ENCODE measurements at places on chromosomes 7 and 10.

DNA sequence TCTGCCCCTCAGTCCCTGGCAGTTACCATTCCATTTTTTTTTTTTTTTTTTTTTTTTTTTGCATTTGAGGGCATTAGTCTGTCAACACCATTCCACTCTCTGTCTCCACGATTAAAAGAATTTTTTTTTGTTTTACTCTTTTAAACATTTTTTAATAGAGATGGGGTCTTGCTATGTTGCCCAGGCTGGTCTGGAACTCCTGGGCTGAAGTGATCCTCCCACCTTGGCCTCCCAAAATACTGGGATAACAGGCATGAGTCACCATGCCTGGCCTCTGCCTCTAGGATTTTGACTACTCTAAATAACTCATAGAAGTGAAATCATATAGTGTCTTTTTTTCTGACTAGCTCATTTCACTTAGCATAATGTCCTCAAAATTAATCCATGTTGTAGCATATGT, 16.5 kb upstream of the CLDN3 start:
- no peak for DNase-seq

- no peak for DNase-seq
Measured at GRCh38 chr10:116728526-116729096, 13.8 kb downstream of the HSPA12A start.

- no peak for DNase-seq
Measured at GRCh38 chr10:106992055-106992454, 172.5 kb downstream of the SORCS1 start.

DNA sequence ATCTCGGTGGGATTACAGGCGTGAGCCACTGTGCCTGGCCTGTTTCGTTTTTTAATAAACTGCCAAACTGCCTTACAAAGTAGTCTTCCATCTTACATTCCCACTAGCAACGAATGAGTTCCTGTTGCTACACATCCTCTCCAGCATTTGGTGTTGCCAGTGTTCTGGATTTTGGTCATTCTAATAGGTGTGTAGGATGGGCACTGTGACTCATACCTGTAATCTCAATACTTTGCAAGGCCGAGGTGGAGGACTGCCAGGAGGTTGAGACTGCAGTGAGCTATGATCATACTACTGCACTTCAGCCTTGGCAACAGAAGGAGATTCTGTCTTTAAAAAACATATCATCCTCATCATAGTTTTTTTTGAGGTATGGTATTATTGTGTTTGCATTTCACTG, 21.4 kb upstream of the RSBN1L start:
- DNase-seq: no peak

GRCh38 chr10:89537364-89537763, 2.0 kb upstream of the SLC16A12 start:
- no peak for DNase-seq

DNA sequence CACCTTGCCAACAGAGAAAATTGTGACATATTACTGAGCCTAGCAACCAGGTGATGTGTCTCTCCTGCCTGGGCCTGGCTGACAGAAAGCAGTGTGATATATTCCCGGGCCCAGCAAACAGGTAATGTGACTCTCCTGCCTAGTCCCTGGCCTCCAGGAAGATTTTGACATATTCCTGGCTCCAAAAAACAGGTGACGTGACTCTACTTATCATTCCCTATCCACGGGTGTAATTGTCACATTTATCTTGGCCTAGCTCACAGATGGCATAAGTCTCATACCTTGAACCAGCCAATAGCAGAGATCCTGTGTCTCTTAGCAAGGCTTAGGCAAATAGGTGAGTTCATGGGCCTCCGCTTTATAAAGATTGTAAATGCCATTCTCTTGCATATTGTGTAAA, 49.6 kb upstream of the ZNF680 start:
- no peak for DNase-seq

- no peak for DNase-seq
Measured at GRCh38 chr10:66167816-66168215, 758.0 kb upstream of the LRRTM3 start.

DNA sequence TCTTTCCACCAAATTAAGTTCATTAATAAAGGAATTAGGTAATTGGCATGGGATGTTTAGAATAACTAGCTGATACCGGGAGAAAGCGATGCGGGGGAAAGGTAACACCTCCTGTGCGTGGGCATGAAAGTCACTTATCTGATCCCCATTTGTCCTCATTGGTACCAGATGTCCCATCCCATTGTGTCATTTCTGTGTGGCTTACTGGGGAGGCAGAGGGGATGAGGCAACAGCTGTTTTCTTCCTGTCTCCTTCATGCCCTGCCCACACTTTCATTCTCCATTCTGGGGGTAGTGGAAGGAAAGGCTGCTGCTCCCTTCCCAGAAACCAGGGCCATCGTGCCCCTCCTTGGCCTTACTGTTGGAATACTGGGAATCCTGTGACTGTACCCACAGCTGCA, 27.1 kb downstream of the EEPD1 start:
- DNase-seq: no peak

- DNase-seq: no peak
Measured at GRCh38 chr7:65746398-65746669, 126.5 kb upstream of the VKORC1L1 start.

DNA sequence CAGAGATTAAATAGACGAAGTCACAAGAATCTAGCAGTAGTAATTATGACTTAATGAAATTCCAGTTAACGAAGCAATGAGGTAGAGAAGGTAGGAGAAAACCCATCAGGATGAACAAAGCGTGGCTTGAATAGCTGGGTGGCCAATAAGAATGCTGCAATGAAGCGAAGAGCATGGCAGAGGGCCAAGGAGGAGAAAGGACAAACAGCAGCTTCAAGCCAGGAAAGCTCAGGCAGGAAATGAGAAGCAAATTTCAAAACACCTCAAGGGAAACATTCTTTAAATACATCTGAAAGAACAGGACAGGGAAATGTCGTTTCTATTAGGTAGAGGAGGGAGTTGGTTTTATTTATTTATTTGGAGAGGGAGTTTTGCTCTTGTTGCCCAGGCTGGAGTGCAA, 122.5 kb downstream of the KIAA1217 start:
- no peak for DNase-seq

DNA sequence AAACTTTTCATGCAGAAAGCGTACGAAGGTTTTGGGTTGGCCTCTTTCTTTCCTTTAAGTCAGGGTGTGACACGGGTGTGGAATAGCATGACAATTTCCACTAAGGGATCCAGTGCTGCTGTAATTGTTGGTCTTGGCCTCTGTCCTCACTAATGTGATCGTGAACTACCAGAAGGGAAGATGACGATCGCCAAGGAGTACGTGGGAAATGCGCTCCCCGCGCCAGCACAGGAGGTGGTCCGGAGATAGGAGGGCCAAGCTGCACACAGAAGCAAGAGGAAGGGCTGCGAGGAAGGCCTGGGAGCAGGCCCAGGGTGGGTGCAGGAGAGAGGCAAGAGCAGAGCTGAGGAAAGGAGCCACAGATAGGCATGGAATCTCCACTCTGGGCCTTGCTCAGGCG, 79.7 kb upstream of the PODXL start:
- DNase-seq: no peak

GRCh38 chr7:47804767-47805545, 143.3 kb downstream of the PKD1L1 start:
- DNase-seq: no peak

- DNase-seq: no peak
Measured at GRCh38 chr7:118372530-118372929, 148.0 kb downstream of the ANKRD7 start.

- no peak for DNase-seq
Measured at GRCh38 chr7:3294432-3295100, 6.5 kb upstream of the SDK1 start.

GRCh38 chr10:18325410-18325809, 185.2 kb downstream of the CACNB2 start:
- no peak for DNase-seq

- no peak for DNase-seq
Measured at GRCh38 chr10:133258818-133259601, 17.7 kb downstream of the ADAM8 start.

GRCh38 chr7:139916717-139917395, 87.8 kb downstream of the TBXAS1 start:
- no peak for DNase-seq

DNA sequence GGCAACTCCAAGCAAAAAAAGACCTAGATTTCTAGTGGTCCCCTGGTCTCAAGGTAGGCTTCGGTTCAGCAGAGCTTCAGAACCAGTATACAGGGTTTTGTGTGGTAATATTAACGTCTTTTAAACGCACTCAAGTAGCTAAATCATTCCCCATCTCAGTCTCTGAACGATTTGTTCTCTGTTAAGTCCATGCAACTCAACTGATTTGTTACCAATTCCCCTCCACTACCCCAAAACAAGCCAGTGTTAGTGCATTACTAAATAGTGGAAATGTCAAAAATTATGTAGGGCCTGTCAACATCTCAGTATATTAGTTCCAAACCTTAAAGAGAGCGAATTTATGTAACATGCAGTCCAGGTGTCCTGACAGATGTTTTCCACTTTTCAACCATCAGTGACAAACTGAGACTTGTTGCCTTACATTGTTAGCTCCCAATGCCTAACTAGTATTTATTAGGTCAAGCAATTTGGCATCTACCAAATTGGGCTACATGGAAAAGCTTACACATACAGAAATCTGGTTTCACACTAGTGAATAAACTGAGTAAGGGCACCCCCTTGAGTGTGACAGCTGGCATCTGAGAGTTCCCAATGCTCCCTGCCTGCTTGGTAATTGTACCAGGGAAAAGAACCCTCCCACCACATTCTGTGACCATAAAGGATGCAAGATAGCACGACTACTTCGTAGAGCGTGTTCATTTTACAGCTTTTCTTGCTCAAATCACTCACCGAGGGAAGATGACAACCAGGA, 12.2 kb downstream of the HNRNPA2B1 start:
- DNase-seq: no peak

GRCh38 chr7:100826514-100827329, 601 bp downstream of the EPHB4 start:
- no peak for DNase-seq

GRCh38 chr7:81626008-81626407, 143.8 kb downstream of the HGF start:
- DNase-seq: no peak

- no peak for DNase-seq
Measured at GRCh38 chr10:128102480-128103228, 23.6 kb downstream of the MKI67 start.

DNA sequence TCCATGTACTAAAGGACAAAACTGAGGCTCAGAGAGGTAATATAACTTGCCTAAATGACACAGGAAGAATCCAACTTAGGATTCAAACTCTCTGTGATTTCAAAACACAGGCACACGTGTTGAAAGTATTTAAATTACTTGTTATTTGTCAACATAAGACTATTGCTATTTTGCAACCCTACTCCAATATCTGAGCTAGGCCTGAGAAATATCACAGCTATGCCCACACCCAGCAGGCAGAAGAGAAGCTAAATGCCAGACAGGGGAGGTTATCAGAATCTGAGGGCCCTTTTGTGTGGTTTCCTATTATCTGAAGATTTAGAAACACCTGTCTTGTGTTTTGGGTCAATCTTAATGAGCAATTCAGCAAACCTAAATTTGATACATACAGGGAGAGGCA, 204.3 kb downstream of the ANK3 start:
- DNase-seq: no peak

DNA sequence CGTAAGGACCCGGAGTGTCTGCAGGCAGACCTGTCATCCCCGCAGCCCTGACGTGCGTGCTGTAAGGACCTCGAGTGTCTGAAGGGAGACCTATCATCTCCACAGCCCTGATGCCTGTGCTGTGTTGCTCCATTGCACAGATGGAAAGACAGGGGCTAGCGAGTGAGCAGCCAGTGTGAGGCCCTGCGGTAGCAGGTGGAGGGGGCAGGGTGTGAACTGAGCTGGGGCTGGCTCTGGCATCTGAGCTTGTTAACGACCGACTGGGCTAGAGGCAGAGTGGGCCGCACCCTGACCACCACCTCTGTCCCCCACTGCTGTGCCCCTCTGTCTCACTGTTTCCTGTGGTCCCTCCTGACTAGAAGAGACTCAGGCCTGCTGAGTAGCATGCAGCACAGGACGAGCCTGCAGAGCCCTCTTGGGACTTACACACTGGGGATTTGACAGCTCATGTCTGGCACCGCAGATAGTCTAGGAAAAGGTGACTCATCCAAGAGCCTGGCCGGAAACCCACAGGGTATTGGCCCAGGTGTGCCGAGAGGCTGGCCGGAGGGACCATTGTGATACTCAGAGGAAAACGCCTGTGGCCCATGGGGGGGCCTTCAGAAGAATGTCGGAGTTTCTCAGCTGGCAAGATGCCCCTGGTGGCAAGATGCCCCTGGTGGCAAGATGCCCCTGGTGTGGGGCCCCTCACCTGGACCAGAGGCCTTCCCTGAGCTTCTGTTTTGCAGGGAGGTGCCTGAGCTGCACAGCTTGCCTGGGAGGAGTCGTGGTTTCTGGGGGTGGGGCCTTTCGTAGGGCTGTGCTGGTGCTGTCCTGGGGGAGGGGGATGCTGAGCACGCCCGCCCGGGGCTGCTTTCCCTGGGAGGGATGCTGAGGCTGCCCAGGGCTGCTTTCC, 34.3 kb downstream of the INPP5A start:
- no peak for DNase-seq

- DNase-seq: no peak
Measured at GRCh38 chr10:420154-421121, 269.0 kb downstream of the DIP2C start.

DNA sequence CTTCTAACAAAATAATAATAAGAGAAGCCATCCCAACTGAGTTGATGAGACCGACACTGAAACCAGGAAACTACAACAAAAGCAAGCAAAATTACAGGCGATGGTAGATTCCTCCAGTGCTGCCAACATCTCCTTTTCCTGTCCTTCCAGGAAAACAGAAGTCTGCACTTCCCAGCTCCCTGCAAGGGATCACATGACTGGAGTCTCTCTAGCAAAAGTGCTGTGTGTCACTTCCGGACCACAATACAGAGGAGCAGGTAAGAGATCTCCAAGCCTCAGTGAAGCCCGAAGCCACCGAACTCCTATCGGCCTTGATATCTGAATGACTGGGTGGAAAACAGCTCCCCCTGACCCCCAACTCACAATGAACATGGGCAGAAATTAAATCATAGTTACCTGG, 63.2 kb downstream of the SMURF1 start:
- no peak for DNase-seq

DNA sequence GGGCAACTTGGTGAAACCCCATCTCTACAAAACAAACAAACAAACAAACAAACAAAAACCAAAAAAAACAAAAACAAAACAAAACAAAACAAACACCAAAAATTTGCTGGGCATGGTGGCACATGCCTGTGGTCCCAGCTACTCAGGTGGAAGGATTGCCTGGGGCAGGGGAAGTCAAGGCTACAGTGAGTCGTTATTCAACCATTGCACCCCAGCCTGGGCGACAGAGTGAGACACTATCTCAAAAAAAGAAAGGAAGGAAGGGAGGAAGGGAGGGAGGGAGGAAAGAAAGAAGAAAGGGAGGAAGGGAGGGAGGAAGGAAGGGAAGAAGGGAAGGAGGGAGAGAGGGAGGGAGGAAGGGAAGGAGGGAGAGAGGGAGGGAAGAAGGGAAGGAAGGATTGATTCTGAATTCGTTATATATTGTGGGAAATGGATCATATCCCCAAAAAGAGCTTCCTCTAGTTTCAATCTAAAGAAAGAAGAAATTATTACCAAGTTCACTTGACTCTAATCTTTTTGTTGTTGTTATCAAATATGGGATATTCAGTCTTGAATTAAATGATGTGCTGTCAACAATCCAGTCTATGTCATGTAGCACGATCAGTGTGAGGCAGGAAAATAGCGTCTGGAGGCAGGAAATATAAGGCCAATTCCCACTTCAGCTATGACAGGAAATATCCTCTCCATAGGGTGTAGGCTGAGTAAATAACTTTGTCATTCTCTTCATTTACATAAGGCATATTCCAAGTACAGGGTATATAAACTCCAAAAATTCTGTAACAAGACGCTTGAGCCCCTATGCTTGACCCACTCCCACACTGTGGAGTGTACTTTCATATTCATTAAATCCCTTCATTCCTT, 26.2 kb upstream of the TRIM24 start:
- no peak for DNase-seq

All from HuH-7 (cell line).